H9 (cell line): ENCODE measurements at places on chromosomes 4 and X.

DNA sequence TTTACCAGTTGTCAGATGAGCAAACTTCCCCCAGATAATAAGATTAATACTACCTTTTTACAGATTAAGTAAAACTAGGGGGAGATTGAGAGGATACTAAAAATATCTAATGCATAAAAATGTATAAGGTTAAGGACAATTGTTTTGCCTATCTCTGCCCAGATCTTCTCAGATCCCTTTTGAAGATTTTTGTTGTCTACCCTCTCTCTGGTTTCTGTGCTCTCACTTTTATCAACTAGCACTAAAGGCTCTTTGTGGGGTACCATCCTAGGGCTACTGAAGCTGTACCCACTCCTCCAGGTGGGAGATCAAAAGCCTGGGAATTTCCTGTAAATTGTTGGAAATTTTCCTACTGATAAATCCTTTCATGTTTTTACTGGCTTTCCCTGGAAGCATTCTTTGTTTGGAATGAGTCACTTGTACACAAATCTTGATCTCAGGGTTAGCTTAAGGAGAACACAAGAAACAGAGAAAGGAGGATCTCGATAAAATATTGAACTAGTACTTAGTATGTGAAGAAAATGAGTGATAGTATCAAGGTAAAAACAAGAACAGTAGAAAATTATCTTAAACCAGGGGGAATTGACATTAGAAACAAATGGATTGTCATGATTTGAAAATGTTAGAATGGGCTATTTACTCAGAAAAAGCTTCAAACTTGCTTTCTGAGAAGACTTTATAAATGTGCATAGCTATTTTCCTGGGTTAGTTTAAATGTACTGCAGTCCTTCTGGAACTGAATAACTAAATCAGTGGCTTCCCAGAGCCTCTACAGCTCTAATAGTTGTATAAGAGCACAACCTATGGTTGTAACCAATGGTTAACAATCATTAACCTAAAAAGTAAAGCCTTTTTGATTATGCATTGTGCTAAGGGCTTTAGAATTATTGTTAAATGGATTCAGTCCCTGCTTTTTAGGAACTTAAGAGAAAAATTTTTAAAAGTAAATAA, 679.9 kb upstream of the MAGEB2 start:
- DNase-seq = no peak

- DNase-seq = peak; percentile 45
Observed at GRCh38 chr4:76485450-76485849, 50.4 kb downstream of the SHROOM3 start.

DNA sequence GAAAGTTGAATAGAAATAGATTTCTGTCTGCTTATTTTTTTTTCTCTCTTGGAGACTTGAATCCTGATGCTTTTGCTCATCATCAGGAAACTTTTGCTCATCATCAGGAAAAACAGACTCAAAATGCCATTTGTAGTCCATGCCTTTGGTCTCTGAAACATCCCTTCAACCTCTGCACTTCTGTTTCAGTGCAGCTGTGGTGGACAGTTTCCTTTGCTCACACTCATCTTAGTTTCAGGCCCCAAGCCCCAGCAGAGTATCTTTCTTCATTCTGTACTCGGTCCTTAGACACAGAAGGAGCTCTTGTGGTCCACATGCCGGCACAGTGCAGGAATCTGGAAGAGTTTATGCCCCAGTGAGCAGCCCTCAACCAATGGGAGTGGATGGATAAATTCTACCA, 337.9 kb downstream of the PPP3CA start:
- DNase-seq = no peak

GRCh38 chr4:39526765-39527295, 409 bp downstream of the UGDH start:
- no peak for DNase-seq

- no peak for DNase-seq
Observed at GRCh38 chrX:16711219-16711811, 1.2 kb downstream of the CTPS2 start.

DNA sequence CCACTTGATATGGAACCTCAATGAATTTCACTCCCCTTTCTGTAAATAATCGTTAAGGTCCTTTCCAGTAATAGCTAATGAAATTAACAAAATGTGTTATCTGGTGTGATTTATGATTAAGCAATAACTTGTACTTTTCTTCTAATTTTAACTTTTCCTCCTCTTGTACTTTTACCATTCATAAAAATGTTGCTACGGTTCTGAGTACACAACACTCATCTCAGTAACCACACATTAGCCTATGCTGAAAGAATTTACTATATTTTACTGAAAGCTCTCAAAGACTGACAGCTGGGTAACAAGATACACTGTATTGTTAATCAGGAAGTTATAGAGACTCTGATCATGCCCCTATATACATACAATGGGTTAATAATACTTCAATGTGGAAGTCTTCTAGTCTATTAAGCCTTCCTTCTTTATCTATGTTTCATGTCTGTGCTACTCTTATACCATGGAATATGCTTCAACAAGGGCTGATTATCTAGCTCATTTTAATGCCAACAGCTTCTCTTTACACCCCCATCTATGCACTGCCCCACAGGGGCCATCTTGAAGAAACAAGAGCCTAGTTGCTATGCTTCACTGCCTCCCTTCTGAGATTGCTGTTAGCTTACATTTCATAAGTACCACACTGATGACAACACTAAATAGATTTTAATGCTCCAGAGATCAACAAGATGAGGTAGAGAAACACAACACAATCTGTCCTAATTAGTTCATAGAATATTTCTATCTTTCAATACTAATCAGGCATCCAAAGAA, 39.1 kb downstream of the LAMP2 start:
- no peak for DNase-seq

- DNase-seq = no peak
Observed at GRCh38 chr4:88661739-88662138, 35.9 kb downstream of the NAP1L5 start.

DNA sequence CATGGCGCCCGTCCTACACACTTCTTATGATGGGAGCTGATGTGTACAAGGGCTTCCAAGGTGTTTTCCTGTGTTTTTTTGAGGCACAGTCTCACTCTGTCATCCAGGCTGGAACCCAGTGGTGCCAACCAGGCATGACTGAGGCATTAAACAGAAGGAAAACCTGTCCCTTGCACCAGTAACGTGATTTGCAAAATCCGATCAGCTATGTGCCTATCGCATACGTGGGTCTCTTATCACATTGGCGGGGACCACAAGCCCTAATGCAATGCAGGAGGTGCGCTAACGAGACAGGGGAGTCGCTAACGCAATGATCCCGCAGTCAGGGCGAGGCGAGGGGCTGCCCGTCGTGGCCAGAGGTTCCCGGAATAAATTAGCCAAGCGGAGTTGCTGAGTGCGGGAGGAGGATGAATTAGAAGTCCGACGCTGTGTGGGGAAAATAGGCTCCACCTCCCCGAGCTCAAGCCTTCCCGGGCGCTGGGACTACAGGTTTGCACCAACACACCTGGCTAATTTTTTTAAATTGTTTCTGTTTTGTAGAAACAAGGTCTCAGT, 162.7 kb downstream of the SHOX start:
- DNase-seq = peak; percentile 45

DNA sequence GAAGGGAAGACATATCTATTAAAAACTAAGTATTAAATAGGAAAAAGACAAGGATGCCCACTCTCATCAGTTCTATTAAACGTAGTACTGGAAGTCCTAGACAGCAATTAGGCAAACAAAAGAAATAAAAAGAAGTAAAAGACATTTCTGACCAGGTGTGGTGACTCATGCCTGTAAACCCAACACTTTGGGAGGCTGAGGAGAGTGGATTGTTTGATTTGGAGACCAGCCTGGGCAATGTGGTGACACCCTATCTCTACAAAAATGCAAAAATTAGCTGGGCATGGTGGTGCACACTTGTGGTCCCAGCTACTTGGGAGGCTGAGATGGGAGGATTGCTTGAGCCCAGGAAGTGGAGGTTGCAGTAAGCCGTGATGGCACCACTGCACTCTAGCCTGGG, 1071.8 kb downstream of the FAT4 start:
- no peak for DNase-seq

GRCh38 chr4:99790796-99791617, 25.6 kb upstream of the DAPP1 start:
- no peak for DNase-seq

- no peak for DNase-seq
Observed at GRCh38 chrX:29466456-29466855, 748.9 kb upstream of the MAGEB2 start.

DNA sequence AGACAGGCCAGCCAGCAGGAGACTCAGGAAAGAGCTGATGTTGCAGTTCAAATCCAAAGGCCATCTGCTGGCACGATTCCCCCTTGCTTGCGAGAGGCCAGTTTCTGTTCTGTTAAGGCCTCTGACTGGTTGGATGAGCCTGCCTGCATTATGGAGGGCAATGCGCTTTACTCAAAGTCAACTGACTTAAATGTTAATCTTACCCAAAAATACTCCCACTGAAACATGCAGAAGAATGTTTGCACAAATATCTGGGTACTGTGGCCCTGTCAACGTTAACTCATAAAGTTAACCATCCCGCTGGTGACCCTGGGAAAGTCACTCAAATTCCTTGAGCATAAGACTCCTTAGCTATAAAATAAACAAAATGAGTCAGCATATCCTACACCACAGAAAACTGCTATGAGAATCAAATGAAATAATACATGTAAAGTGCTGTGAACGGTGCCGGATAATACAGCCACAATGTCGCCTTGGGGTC, 326.4 kb downstream of the EVC2 start:
- DNase-seq = no peak

DNA sequence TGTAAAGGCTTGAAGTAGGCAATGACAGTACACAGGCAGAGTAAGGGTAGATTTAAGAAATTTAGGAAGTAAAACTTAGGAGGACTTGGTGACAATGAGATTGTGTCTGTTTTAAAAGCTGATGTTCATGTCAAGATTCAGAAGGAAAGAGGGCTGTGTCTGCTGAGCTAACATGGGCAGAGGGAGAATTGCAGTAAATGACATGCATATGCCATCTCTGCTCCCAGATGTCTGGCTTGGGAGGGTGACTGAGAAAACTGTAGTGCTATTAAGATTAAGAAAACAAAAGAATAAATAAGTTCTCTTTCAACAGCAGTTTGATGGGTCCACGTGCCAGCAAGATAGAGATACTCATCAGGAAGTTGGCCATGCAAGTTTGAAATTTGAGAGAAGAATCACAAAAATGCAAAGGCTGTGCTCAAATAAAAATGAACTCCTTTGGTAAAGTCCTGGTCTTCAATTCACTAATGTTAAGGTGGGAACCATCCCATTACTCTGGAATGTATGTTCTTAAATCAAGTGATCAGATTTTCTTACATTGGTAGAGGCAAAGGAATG, 7.2 kb downstream of the NFXL1 start:
- no peak for DNase-seq

- DNase-seq = no peak
Observed at GRCh38 chr4:56850910-56851309, 29.4 kb upstream of the SPINK2 start.

- no peak for DNase-seq
Observed at GRCh38 chr4:143311924-143312323, 24.8 kb upstream of the GAB1 start.

DNA sequence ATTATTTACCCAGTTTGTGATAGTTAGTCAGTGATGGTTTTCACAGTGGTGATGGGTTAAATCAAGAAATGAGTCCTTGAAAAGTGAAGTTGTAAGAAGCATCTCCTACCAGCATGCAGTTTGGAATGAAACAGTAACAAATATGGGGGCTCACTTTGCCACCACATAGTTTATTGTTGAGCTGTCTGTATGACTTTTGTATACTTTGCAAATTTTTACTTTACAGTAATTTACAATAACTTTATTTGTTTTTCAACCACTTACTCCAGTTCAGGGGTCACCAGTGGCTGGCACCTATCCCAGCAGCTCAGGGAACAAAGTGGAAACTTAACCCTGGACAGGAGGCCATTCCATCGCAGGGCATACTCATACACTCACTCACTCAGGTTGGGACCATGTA, 64.5 kb upstream of the ANKRD50 start:
- DNase-seq = no peak

DNA sequence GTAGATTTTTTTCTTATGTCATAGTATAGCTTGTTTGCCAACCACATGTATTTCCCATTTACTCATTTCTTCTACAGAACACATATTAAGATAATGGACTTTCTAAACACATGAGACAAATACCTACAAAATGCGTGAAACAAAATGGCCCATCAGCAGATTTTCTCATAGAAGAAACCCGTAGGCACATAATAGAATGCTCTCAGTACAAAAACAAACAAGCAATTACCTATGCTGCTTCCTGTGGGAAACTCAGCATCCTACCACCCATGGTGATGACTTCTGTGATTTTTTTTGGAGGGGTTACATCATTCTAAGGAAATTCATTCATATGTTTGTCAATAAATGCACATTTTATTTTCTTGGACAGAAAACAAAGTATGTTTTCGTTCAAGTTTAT, 343.6 kb downstream of the SPRY1 start:
- DNase-seq = no peak

DNA sequence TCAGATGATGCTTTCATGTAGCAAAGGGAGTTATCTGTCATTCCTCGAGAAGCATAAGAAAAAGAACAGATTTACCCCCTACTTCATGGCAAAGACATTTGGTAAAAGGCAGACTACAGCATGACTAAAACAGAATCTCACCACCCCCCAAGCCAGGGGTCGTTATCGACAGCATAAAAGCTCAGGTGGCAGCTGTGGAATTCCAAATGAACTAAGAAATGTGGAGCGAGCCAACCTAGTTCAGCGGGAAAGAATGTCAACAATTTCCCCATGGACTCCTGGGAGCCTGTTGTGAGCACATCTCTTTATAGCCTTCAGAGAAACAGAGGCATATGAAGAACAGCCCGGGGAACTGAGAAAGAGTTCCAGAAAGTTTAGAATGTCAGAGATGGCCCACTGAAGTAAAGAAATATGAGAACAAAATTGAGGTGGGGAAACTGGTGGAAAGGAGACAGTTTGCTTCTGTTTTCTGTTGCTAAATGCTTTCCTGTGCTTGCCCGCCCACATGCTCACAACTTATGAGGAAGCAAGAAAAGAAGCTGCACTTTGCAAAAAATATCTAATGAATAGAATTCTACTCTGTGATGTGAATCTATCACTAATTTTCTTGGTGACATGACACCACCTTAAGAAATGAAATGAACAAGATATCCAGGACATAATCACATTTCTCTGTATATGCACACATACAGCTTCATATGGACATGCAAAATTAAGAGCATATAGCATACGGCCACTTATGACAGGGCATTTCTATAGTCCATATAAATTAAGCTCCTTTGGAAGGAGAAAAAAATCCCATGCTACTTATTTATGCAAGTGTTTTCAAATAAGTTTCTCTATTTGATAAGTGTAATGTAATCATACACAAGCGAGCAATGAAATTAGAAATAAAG, 135.3 kb upstream of the MID1 start:
- peak; percentile 68 for DNase-seq

GRCh38 chr4:174658246-174658645, 136.0 kb upstream of the HPGD start:
- no peak for DNase-seq
